ENCODE measurements at places on chromosomes 11 and 22.
A peak's percentile ranks its signal among the peaks of the same experiment; 100 is the strongest.

GRCh38 chr11:37280200-37280599 is 682.2 kb upstream of the RAG2 start:
- DNase-seq: no peak

- peak; percentile 54 for DNase-seq
Measured at GRCh38 chr11:67369801-67370284, 3.6 kb downstream of the CLCF1 start.

DNA sequence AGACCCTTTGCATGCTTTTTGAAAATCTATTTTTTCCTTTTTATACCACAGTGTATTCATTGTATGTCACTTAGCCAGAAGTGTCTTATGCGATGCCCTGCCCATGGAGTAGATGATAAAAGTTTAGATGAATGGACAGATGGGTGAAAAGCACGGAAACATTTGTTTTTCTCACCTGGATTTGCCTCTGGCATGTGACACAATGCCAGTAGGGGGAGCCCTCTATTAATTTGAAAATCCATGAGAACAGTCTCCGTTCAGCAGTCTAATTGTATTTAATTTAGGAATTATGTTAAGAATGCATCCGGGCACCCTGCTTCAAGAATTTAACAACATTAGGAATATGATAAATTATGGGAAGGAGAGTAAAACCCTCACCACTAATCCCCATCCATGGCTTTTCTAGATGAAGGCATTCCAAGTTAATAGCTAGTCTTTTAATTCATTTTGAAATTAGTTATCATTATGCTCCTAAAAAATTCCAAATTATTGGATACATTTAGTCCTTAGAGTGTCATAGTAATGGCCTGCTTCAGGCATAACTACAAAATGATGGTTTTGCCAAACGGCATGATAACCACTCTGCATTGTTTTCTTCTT is 55.3 kb upstream of the ALKBH3 start:
- peak; percentile 50 for DNase-seq

DNA sequence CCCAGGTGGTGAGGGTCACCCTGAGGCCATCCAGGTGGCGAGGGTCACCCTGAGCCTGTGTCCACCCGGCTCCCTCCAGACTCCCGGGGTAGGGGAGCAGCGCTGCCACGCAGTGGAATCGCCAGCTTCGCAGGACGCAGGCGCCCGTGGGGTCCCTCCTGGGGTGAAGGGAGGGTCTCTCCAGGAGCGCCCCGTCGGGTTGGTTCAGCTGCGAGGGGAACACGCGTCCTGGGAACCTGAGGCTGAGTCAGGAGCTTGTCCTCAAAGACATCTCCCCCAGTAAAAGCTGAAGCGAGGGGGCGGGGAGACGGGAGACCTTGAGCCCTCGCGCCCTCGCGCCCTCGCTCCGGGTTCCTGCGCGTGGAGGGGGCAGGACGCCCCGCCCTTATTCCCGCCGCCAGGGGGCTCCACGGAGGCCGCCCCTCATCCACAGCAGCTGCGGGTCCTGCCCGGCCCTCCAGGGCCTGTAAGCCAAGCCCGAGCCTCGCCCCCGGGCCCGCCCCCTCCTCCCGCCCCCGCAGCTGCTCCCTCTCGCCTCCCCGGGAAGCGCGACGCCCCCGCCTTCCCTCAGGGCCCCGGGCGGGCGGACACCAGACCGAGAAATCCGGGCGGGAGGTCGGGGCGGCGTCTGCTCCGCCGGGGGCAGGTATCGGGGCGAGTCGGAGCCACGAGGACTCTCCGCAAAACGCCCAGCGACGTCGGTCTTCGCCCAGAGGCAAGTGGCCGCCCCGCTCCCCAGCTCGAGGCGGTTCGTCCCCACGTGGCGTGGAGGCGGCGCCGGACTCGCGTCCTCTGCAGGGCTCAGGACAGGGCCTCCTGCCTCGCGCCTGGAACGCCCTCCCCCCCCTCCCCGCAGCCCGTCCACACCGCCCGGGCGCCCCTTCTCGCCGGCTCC is 22.8 kb downstream of the PIM3 start:
- no peak for DNase-seq

GRCh38 chr22:45204819-45205218 is 35.9 kb downstream of the KIAA0930 start:
- DNase-seq: no peak

- no peak for DNase-seq
Measured at GRCh38 chr11:7548659-7549274, 35.0 kb downstream of the PPFIBP2 start.

GRCh38 chr11:128523641-128524040 is 63.7 kb downstream of the ETS1 start:
- DNase-seq: peak; percentile 73

DNA sequence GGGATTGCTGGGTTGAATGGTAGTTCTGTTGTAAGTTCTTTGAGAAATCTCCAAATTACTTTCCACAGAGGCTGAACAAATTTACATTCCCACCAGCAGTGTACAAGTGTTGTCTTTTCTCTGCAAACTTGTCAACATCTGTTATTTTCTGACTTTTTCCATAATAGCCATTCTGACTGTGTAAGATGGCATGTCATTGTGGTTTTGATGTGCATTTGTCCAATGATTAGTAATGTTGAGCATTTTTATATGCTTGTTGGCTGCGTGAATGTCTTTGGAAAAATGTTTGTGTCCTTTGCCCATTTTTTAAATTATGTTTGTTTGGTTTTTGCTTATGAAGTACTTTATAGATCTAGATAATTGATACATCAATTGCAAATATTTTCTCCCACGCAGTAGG is 1025.0 kb downstream of the JRKL start:
- DNase-seq: no peak

DNA sequence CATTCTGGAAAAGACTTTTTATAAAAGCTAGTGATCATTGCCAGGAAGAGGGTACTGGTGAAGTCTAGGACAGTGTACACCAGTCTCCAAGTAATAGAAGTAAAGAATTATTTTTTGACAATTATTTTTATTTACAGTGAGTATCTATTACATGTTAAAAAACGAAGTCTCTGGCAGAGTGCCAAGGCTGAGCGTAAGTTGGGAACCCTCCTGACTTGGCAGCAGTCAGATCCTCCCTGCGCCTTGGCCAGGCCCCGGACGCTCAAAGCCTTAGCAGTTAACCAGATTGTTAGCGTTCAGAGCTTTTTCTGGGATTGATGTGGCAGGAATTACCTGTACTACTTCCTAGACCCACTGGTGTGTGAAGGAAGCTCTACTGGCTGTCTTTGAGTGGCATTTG is 38.1 kb upstream of the CTTN start:
- no peak for DNase-seq

- no peak for DNase-seq
Measured at GRCh38 chr11:4066910-4067309, 27.7 kb upstream of the RRM1 start.

DNA sequence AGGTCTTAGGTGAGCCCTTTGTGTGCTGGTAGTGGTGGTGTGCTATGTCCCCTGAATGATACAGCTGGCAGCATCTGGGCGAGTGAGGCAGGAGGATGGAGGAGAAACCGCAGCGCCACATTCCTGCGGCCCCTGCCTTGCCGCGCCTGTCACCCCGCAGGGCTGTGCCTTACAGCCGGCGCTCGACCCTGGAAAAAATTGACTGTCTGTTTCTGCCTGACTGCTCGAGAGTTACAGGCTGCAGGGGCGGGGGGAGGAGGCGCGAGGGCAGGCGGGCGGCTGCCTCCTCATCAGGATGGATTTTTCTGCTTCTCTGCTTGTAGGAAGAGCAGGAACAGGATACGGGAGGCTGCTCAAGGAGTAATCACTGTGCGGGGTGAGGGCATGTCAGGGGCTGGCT is 443.4 kb downstream of the MIAT start:
- DNase-seq: peak; percentile 76

GRCh38 chr11:44463751-44464150 is 101.7 kb upstream of the CD82 start:
- DNase-seq: no peak

DNA sequence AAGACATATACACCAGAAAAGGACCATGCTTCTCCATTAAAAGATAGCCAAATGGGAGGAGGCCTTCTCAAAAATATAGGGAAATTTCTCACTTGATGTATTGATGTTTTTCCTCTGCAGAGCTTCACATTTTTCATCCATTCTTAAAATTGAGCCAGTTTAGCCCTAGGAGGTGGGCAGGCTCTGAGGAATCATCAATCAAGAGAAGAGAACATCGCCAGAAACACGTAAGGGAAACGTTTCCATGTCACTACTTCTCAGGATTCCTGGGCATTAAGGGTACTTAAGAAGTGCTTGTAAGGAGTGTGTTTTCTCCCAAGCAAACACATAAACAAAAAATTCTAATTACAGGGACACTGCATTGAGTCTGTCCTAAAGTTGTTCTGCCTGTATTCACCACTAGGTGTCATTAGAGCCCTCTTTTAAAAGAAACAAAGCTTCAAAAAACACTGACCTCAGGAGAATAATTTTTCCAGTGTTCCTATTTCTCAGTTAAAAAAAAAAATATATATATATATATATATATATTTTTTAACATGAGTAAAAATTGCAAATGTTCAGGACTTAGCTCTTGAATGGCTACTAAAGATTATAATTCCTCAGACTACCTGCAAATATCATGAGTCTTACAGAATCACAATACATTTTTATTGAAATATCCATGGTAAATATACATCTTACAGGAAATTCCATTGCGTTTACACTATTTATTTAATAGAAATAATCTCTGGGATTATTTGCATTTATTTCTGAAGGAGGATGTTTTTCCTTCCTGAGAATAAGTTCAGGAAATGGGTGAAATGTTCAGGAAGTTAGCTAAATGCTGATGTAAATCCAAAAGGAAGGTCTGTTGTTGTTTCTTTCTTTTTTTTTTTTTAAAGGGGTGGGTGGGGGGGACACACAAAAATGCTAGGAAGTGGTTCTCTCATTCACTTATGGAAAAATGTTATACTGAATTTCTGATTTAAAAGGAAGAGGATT is 16.0 kb downstream of the FZD4 start:
- DNase-seq: peak; percentile 59

- no peak for DNase-seq
Measured at GRCh38 chr22:21673534-21674321, 7.9 kb downstream of the PPIL2 start.

DNA sequence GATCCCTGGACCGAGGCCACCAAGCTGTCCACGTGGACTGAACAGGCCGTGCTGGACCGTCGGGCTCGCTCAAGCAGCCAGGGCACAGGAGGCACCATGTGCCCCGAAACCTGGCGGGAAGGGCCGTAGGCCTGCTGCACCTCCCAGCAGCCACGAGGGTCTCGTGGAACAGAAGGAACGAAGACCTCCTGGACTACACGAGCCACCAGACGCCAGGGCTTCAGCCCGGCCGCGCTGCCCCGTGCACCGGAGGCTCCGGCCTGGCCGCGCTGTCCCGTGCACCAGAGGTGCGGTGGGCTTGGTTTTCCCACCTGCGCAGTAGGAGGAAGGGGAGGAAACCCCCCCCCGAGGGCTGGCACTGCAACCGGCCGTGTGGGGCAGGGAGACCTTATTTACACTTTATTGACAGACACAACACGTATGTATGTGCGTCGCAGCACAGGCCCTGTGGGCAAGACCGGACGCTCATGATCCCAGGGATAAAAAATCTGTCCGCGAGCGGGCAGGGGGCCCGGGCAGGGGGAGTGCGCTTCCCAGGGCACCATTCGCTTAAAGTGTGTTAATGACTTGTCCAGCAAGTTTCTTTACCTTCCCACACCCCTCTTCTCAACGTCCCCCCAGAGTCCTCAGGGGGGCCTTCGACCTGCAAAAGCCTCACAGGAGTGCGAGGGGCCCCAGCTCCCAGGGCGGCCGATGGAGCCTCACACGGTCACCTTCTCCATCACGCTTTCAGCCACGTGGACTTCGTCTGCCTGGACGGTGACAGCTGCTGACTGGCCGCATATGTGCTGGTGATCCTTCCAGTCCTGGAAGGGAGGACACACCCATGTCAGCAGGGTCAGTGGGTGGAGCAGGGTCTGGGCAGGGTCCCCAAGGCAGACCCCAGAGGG is 7.0 kb downstream of the DRD4 start:
- DNase-seq: no peak

DNA sequence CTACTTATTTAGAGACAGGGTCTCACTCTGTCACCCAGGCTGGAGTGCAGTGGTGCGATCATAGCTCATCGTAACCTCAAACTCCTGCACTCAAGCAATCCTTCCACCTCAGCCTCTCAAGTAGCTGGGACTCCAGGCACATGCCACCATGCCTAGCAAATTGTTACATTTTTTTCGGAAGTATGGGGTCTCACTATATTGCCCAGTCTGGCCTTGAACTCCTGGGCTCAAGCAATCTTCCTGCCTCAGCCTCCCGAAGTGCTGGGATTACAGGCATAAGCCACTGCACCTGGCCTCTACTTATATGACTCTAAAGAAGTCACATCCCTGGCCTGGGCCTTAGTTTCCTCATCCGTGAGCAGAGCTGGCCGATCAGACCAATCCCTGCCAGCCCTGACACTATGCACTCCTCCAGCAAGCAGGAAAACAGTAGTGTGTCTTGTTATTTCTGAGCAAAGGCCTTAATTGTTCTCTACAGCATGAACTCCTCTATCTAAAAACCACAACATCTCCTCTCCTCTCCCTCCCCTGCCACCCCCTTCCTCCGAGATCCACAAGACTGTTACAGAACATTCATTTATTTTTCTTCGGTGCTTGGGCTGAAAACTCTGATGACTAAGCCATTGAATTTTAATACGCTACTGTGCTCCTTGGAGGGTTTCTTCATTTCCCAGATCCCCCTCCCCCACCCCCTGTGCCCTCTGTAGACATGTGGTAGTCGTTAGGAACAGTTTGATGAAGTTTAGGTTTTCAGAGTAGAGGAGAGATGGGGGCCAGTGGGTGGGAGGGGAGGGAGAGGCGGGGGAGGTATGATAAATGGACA is 91.5 kb downstream of the ABTB2 start:
- peak; percentile 98 for DNase-seq

DNA sequence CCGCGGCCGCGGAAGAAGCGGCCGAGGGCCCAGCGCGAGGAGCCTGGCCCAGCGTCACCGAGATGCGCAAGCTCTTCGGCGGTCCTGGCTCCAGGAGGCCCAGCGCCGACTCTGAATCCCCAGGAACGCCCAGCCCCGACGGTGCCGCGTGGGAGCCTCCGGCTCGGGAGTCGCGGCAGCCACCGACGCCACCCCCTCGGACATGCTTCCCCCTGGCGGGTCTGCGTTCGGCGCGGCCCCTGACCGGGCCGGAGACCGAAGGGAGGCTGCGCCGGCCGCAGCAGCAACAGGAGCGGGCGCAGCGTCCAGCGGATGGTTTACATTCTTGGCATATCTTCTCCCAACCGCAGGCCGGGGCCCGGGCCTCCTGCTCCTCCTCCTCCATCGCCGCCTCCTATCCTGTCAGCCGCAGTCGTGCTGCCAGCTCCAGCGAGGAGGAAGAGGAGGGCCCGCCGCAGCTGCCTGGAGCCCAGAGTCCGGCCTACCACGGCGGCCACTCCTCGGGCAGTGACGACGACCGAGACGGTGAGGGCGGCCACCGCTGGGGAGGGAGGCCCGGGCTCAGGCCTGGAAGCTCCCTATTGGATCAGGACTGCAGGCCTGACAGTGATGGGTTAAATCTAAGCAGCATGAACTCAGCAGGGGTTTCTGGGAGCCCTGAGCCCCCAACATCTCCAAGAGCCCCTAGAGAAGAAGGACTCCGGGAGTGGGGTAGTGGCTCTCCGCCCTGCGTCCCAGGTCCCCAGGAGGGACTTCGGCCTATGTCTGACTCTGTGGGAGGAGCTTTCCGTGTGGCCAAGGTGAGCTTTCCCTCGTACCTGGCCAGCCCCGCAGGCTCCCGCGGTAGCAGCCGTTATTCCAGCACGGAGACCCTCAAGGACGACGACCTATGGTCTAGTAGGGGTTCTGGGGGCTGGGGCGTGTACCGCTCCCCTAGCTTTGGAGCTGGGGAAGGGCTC is 1.2 kb downstream of the ARHGEF17 start:
- DNase-seq: peak; percentile 97

- DNase-seq: no peak
Measured at GRCh38 chr11:128146926-128147605, 440.3 kb downstream of the ETS1 start.

Data from astrocyte of the spinal cord (primary cell).